ENCODE measurements at places on chromosomes 2 and 18.

- DNase-seq: no peak
These were observed 126.0 kb upstream of the ACVR2A start for GRCh38 chr2:147718831-147719230.

DNA sequence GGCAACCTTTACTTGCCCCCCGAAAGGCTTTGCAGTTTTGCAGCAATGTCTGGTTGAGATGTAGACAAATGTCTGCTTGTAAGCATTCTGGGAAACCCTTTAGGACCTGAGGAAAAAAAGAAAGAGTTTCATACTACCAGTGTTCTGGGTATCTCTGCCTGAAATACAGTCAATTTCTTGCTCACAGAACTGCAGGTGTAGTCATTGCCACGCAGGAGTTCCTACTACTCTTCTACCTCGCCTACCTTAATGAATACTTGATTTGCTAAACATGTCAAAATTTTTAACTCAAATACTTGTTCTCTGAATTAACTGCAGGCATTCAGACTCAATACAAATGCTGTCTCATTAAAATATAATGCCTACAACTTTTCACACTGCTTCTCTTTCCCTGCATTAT is 56.4 kb downstream of the GCA start:
- DNase-seq: no peak

- DNase-seq: no peak
These were observed 163.7 kb downstream of the CTIF start for GRCh38 chr18:48702346-48703027.

- DNase-seq: no peak
These were observed 437.3 kb downstream of the ZNF521 start for GRCh38 chr18:24914685-24915084.

DNA sequence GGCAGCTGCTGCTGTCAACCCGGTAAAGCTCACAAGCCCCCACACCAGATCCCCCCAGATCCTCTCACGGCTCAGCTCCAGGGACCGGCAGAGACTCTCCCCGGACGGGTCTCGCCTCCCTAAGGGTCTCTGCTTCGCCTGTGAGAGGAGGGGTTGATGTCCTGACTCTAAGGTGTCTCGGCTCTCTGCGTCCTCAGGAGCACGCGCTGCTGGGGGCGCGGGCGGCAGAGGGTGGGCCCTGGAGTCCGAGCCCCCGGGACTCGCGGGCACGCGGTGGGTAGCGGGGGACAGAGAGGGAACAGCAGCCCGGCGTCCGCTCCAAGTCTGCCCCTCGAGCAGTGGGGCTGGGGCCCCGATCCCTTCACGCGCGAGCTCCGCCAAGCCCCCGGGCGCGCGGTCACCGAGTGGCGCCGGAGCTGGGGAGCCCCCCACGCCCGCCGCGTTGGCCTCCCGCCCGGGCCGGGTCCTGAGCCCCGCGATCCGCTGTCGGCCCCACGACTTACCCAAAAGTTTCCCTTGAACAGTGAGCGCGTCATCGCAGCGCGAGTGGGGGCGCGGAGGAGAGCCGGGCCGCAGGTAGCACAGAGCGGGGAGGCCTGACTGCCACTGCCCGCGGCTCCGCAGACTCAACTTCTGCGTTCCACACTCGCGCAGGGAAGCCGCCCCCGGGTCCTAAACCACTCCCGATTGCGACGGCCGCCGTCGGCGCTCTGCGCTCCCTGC is at the start of gene PSTPIP2:
PSTPIP2 (minus strand) TSS at position 608 of the 723 bp plus-strand sequence; CDS start at position 536, 72 bp downstream.
- peak; percentile 64 for DNase-seq

DNA sequence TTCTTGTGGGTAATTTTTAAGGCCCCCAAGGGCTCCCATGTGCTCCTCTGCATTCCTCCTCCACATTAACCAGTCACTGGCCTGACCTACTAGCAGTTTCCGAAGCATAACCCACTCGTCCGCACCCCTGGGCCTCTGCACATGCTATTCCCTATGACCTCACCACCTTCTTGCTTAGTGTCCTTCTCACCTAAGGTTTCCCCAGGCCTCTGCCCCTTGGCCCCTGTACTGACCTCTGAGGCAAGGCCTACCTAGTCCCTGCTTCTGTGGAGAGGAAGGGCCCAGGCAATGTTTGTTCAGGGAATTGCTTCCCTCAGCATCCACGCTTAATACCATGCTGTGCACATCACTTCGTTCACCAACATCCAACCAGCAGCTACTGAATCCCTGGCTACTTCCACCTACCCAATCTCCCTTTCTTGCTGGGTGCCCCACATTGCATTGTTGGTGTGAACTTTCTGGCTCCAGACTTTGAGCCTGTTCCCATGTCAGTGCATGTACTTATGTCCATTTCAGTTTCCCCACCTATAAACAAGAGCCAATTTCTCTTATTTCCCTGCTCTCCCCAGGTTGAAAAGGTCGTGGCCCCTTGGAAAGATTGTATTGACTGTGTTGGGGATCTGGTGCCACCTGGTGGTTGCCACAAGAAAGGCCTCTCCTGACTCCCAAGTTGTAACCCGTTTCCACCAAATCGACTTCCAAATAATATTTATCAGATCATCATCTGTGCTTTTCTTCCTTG is 19.2 kb upstream of the TMEM177 start:
- peak; percentile 23 for DNase-seq

DNA sequence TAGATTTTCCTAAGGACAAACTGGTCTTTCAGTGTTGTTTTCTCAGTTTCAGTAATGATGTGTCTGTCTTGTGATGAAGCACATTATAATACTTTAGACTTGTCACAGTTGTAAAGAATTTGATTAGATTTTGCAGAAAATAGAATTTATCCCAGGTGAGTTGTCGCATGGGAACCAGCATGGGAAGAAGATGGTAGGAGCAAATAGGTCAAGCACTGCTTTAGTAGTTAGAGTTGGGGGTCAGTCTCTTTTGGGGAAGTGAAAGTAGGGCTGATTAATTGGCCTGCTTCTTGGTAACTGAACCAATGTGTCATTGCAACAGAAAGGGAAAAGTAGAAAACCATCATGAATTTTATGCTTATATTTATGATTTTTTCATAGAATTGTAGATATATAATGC is 153.2 kb upstream of the MYO3B start:
- no peak for DNase-seq

GRCh38 chr18:76515576-76515975 is 20.5 kb upstream of the ZNF516 start:
- no peak for DNase-seq

DNA sequence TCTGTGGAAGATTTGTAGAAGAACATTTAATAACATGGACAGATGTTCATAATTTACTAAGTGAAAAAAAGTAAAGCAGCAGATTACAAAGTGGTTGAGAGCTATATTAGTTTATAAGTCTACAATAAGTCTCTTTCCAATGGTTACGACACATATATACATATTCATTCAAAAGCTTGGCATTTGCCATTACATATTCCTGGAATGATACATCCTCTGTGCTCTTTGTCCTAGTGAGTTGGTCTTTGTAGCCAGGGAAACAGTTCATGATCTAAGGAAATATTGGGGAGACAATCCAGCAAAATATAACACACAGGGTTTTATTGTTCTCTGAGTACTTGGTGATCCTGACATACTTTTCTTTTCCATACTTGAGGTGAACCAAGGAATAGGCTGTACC is 32.5 kb upstream of the SOS1 start:
- peak; percentile 38 for DNase-seq

GRCh38 chr2:63765117-63765516 is 76.6 kb upstream of the UGP2 start:
- DNase-seq: no peak

DNA sequence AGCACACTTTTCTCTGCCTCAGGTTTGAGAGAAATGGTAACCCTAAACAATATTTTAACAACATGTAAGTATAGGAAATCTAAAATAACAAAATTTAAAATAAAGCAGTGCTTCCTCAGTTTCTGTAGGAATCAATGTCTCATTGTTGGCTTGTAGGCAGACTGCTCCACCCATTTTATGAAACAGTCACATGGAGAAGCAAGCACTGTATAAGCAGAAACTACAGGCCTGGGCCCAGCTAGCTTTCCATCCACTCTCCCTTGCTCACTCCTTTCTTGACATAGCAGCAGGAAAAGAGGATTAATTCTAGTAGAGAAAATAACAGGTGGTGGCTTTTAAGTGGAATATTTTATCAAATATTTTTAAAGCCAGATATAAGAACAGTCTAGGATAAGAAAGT is 97.2 kb downstream of the PLEKHM3 start:
- DNase-seq: no peak

- no peak for DNase-seq
These were observed 119.1 kb downstream of the AQP4 start for GRCh38 chr18:26746398-26746797.

GRCh38 chr18:70523792-70524182 is 234.9 kb downstream of the SOCS6 start:
- no peak for DNase-seq

- DNase-seq: no peak
These were observed 137.5 kb upstream of the BARD1 start for GRCh38 chr2:214946949-214947348.

- DNase-seq: no peak
These were observed 116.8 kb downstream of the XIRP2 start for GRCh38 chr2:167005096-167005495.

GRCh38 chr2:217886091-217886490 is 116.7 kb downstream of the TNS1 start:
- DNase-seq: no peak

GRCh38 chr18:79963658-79964329 is 649 bp upstream of the HSBP1L1 start:
- no peak for DNase-seq

DNA sequence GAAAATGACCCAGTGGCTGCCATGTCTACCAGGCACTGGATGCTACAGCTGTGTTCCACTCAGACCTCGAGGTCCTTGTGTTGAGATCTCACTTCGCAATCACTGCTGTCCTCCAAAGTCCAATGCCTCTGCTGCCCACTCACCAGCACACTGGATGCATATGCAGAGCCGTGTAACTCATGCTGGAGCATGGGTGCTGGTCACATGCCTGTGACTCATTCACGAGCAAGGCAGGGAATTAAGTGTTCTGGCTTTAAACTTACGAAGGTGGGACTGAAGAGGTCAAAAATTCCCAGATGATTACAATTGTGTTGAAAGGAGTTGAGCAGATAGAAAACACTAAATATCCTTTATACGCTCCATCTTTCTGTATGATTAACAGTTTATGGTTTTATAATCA is 417.5 kb downstream of the NUP35 start:
- DNase-seq: no peak

DNA sequence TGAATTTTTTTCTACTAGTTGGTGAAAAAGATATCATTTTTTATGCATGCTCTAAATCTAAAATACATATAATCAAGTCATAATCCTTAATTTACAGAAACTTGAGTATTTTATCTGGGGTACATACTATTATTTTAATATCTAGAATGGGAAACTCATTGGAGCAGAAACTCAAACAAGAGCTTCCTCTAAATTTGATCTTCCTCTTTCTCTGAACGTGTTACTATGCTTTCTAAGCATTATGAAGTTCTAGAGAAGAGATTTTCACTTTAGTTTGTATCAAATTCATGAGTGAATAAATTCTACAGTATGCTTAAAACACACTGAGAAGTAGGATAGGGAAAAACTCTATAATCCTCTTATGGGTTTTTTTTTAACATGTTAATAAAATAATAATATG is 20.6 kb upstream of the SLC38A11 start:
- no peak for DNase-seq

DNA sequence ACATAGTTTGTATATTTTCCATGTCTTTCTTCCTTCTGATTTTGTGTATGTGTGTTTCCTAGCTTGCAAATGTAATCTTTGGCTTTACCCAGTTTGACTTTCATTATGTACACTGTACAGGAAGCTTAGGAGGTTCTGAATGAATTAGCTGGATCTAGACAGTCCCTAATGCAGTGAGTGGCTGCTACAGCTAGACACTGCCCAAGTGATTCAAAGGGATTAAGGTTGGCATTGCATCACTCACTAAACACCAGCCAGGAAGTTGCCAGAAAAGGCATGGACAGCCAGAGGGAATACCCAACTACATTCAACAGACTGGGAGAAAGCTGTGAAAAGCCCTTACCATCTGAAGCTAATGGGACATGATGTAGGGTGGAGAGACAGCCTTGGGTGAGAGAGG is 316.0 kb upstream of the MEX3C start:
- no peak for DNase-seq

GRCh38 chr2:11492720-11493119 is 26.8 kb upstream of the E2F6 start:
- DNase-seq: no peak
